Hematopoietic multipotent progenitor cell (in vitro differentiated cells): ENCODE measurements at places on chromosomes 7 and 10. TPM values are rescaled to one million over a fixed set of nuclear protein-coding genes. Genes with fewer than 3 reads are reported as not detected.

TYW1B gene
- total RNA-seq: 6.7 TPM

DNA sequence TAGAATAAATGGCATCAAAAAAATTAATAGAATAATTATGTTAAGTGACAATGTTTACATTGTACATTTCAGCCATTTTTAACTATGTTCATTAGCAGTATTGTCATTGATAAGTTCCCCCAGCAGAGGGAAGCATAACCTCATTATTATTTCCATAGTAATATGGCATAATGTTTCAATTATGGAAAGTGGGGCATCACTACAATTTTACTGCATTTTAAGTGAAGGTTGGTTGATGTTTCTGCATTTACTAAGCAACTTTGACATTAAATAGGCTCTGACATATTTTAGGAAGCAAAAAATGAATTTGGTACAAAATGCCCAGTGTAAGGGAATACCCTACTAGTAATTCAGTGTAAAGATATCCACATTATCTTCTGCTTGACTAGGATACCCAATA is 218.3 kb downstream of the SEMA3A start:
- DNase-seq: peak; percentile 4

BTBD16 gene
- total RNA-seq: not detected

DNA sequence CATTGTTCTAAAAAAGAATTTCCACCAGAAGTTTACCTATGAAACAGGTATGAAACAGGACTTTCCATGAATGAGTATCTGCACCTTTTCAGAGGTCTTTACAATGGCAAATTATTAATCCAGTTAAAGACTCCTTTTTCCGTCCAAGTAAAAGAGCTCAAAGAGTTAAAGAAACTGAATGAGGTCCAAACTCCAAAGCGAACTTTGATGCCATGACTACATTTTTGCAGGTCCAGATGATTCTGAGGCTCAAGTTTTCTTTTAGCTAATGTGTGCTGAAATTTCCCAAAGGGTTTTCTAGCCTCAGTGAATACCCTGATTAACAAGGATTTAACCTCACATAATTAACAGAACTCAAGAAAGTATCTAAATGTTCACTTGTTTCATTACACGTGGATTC is 9.8 kb downstream of the CUBN start:
- no peak for DNase-seq

CFAP70 gene
- total RNA-seq: 1.1 TPM

HELLS gene
- 29.6 TPM for total RNA-seq

CPN1 gene
- not detected for total RNA-seq

- no peak for DNase-seq
Observed at GRCh38 chr10:97886286-97886685, 36.6 kb downstream of the GOLGA7B start.

DNA sequence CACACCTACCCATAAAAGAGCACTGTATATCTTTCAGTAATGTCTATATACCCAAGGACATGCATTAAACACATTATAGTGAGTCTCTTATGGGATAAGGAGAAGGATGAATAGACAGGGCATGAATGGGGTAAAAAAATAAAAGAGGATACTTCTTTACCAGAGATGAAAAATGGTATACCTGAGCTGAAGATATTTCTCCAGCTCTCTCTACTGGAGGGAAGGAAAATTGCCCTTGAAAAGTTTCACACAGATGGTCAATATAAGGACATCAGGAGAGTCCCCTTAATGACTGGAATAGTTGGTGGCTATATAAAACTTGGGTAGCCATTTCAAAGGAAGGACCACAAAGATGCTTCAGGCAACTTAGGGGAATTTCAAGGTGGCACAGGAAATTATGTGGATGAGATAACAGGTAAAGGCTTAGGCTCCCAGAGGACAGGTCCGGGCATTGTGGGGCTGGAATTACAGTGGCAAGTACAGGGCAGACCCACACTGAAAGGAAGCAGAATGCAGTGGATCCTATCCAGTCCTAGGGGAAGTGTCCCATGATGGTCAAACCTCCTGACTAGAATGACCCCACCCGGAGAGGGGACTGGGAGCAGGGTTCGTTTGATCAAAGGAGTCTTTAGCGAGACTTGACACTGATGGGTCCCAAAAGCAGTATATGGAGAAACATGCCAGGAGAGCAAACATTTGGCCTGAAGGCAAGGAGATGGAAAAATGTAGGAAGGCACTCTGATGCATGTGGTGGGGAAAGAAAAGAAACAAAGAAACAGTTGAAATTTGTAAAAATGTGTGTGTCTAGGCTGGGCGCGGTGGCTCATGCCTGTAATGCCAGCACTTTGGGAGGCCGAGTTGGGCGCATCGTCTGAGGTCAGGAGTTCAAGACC is 35.6 kb downstream of the PLAU start:
- DNase-seq: no peak
